ENCODE measurements at places on chromosomes 6 and 20. TPM values are rescaled to one million over a fixed set of nuclear protein-coding genes. Genes with fewer than 3 reads are reported as not detected.
A peak's percentile ranks its signal among the peaks of the same experiment; 100 is the strongest.

The RAE1 gene
- 30.0 TPM for total RNA-seq

The BEND6 gene
- 1.5 TPM for total RNA-seq

The TPX2 gene
- 4.7 TPM for total RNA-seq

DNA sequence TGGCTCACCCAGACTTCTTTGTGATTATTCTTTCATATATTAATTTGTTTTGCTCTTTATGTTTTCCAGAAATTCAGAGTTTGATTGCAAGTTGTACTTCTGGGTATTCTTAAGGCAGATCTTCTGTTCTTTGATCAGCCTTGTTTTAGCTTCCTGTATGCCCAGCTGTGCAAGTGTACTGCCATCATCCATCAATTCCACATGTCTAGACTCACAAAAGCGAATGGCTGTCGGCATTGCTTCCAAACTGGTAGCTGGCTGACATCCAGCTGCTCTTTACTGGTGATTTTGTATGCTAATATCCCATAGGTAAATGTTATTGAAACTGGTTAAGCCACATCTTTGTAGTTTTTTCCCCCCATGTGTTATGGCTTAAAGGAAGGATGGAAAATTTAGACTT lies 1084.8 kb upstream of the CITED2 start:
- ATAC-seq = peak; percentile 94

- peak; percentile 6 for ATAC-seq
These were observed at the start of gene PRICKLE4 for GRCh38 chr6:41780551-41781365. Gene PRICKLE4, plus strand, starts transcription at chr6:41780782. Its CDS starts 2,692 bp downstream, at chr6:41783474.

- ATAC-seq = no peak
These were observed 359.6 kb downstream of the UTRN start for GRCh38 chr6:144644776-144645175.

The C20orf202 gene
- 0.23 TPM for total RNA-seq

- no peak for ATAC-seq
These were observed 37.8 kb upstream of the PRDM1 start for GRCh38 chr6:106048336-106048735.

- no peak for ATAC-seq
These were observed 114.0 kb upstream of the LAMP5 start for GRCh38 chr20:9400171-9401025.

The MICA gene
- 9.7 TPM for total RNA-seq

The C20orf141 gene
- total RNA-seq = not detected

- no peak for ATAC-seq
These were observed 49.3 kb upstream of the SRPK1 start for GRCh38 chr6:35970181-35970580.

- ATAC-seq = no peak
These were observed 43.9 kb downstream of the DEFB114 start for GRCh38 chr6:49919935-49920644.

The PGC gene
- total RNA-seq = not detected

DNA sequence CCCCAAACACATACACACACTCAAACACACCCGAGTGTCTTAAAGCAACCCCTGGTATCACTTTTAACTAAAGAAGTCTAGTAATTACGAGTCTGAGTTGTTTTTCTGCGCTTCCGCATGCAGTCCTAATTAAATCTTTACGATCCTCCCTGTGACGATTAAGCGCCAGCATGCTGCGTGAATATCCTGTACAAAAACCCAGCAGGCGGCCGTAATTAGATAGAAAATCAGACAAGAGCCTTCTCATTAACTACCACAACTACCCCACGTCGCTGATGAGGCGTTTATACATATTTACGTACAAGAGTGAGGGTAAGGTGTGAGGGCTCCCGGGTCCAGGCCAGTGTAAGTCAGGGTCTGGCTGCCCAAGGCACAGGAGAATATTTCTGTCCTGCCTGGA lies 8.1 kb downstream of the TFAP2B start:
- ATAC-seq = no peak

- no peak for ATAC-seq
These were observed 66.9 kb downstream of the BCKDHB start for GRCh38 chr6:80173411-80173810.

The GPX5 gene
- not detected for total RNA-seq

GRCh38 chr6:80091506-80091905 lies 15.0 kb upstream of the BCKDHB start:
- ATAC-seq = no peak

GRCh38 chr6:144284478-144284782 lies 705 bp upstream of the UTRN start:
- ATAC-seq = no peak

GRCh38 chr6:116373940-116374339 lies 3.2 kb downstream of the DSE start:
- no peak for ATAC-seq
